Mucosa of descending colon (tissue), 3 donors: ENCODE measurements at places on chromosomes 3 and 15. TPM values are rescaled to one million over a fixed set of nuclear protein-coding genes. Genes with fewer than 3 reads are reported as not detected.
A peak's percentile ranks its signal among the peaks of the same experiment; 100 is the strongest.

DNA sequence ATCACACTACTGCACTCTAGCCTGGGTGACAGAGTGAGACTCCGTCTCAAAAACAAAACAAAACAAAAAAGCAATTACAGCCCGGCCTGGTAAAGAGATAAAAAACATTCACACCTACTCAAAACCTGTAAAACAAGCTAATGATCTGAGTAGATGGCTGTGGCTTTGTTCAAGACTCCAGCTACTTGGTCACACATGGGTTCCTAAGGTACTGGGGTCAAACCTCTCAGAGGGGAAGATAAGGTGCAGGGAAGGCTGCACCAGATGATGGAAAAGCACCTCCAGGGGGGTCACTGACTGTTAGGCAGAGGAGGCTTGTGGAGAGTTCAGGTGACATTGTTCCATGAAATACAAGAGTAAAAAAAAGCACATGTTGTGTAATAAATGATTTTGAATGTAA is 450.2 kb upstream of the WNT5A start:
- DNase-seq = no peak

DNA sequence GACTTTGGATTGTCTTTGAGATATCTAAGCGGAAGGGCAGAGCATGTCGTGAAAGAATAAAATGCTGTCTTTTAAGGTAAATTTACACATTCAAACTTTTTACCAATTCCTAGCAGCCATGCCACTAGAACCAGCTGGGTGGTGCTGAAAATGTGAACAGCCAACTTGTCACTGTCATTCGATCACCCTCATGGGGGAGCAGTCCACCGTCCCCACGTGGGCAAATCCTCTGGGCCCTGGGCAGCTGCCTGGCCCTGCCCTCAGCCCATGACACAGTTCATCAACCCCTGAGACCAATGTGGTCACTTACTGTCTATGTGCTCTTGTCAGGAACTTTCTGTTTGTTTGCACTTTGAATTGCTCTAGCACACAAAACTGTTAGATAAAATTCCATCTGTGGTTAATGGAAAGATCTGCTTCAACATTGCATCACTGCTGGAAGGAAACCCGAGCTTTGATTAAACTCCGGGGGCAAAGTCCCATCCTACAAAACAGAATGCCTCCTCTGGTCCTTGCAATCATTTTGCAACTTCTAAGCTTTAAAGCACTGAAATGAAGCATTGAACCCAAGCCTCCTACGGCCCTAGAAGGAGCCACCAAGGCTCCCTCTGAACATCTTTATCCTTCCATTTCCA is 50.1 kb downstream of the PCSK6 start:
- no peak for DNase-seq

Gene DTX3L
- total RNA-seq = 59.9 TPM

DNA sequence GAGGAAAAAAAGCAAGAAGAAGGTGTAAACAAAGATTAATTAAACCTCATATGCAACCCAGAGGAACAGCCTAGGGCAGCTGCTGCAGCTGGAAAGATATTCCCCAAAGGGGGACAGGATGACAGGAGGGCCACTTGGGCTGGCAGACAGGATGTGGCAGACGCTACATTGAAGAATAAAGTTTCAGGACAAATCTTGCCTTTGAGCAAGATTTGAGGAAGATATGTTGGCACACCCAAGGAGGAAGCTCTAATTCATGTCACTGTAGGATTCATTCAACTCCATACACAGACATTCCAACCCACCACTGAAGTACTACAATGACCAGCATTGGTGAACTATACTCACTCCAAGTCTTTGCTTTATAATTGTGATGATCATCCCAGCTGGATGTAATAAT is 504.0 kb downstream of the SHQ1 start:
- no peak for DNase-seq

DNA sequence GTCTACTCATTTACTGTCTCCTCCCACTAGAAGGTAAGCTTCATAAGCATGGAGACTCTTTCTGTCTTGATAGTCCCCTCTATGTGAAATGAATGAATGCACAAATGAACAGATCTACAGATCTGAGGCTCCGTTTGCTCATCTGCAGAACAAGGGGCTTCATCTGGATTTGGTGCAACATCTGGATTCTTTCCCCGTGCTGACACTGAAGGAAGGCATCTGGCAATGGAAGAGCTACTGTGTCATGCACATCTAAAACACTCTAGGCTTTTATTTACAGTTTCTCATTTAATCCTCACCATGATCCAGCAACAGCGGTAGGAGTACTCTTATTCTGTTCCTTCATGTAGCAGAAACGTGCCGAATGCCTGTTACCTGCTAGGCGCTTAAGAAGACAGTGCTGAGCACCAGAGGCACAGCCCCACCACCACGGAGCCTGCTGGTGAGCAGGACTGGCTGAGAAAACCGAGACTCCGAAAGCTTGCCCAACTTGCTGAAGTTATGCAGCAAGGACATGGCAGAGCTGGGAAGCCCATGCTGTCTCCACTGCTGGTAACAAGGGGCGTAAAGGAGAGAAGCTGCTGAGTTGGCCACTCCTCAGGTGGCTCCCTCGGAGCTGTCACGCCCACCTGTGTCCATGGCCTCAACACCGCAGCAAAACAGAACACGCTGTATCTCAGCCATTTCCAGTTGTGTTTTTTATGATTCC is 31.1 kb downstream of the LSM3 start:
- no peak for DNase-seq

DNA sequence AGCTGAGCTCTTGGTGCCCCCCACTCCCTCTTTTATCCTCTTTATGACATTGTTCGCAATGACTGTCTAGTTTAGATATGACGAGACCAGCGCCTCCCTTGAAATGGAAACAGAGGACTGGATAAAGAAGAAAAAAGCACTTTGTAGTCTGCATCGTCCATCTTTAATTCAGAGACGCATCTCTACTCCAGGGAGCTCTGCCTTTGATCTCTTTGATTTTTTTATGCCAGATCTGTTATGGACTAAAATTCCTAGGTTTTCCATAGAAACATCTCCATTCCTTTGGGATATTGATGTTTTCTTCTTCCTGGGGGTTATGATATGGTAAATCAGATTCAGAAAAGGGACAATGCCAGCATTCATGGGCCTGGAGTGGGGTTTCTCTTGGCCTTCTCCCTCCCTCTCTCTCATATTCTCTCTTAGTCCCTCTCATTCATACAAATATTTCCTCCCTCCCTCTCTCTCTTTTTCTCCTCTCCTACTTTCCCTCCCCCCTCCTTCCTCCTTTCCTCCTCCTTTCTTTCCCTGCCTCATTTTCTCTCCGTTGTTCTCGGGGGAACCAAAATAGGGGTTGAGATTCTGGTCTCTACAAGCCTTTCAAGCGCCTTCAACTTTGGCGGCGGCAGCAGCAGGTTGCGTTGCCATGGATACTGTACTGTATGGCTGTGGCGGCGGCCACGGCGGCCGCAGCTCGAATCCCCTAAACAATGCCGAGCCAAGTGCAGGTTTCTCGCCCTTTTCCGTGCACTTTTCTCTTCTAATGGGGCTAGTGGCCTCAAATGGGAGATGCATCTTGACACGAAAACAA is 45.5 kb downstream of the ZIC4 start:
- DNase-seq = no peak

DNA sequence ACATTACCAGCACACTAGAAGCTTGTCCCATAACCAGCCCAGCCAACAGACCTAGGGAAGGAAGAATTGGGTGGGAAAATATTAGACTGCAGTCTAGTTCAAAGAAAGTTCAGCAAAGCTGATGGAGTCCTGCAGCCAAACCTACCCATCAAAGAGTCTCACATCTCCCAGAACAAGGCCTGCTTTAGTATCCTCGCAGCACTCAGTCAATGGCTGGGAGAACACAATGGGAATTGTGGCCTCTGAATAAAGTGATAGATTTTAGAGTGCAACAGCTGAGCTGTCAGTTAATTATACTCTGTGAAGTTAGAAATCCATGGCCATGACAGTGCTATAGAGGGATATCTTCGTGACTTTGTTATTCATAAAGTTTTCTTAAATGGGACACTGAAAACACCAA is 207.2 kb upstream of the NAALADL2 start:
- no peak for DNase-seq

- DNase-seq = no peak
These were observed 122.4 kb downstream of the UBE2E2 start for GRCh38 chr3:23325466-23326065.

GRCh38 chr3:54792584-54792983 is 135.3 kb downstream of the LRTM1 start:
- DNase-seq = no peak

GRCh38 chr3:57948080-57948671 is 60.0 kb upstream of the FLNB start:
- no peak for DNase-seq

- no peak for DNase-seq
These were observed 27.8 kb upstream of the AZI2 start for GRCh38 chr3:28376424-28376823.

Gene GPR176
- 4.9 TPM for total RNA-seq

Gene SMCO1
- not detected for total RNA-seq

DNA sequence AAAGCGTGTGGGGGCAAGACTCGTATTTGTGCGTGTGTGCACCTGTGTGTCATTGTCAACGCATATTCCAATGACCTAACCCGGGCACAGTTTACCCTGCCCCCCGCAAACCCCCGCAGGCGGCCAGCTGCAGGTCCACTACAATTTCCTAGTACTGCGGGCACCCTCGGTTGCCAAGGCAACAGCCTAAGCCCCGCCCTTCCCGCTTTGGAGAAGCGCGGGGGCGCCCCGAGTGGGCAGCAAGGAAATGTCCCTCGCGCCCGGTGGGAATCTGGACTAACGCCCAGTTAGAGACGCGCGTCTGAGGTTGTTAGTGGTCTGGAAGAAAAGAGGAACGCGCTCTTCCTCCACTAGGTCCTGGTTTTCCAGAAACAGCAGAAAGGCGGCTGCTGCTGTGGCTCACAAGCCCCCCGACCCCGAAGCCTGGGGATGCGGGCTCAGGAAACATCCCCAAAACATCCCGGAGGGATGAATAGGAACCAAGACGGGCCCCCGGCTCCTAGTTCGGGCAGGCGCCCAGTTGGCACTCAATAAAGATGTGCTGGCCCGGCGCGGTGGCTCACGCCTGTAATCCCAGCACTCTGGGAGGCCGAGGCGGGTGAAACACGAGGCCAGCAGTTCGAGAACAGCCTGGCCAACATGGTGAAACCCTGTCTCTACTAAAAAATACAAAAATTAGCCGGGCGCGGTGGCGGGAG is 1.1 kb downstream of the ABHD14A start:
- DNase-seq = peak; percentile 84

Gene DNAJA4
- 33.8 TPM for total RNA-seq

- DNase-seq = no peak
These were observed 82.8 kb upstream of the MEX3B start for GRCh38 chr15:82128401-82129148.

- no peak for DNase-seq
These were observed 38.9 kb upstream of the TPRG1 start for GRCh38 chr3:189132839-189133238.

Gene DLEC1
- total RNA-seq = 1.7 TPM

- DNase-seq = no peak
These were observed 365.3 kb upstream of the EPHA3 start for GRCh38 chr3:88742106-88742505.

DNA sequence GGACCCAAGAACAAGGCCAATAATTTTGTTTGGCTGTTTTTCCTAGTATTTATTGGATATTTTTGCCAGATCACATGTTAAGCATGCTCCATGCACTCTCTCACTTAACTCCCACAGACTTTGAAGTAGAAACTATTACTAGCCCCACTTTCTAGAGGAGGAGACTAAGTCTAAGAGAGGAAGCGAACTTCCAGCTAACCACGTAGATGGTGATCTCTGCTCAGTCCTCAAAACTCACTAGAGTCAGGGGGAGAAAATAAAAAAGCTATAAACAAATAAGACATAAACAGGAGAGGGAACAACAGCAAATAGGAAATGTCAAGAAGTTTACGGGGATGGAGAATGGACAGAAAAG is 481.0 kb upstream of the PROK2 start:
- no peak for DNase-seq

Gene GATA2
- total RNA-seq = 8.8 TPM

GRCh38 chr3:50503504-50504342 is at the start of gene CACNA2D2:
Gene CACNA2D2, minus strand, starts transcription at chr3:50503634. Its CDS starts 211 bp downstream, at chr3:50503423.
- peak; percentile 73 for DNase-seq

Gene EOMES
- not detected for total RNA-seq

Gene ZNF501
- 3.7 TPM for total RNA-seq

DNA sequence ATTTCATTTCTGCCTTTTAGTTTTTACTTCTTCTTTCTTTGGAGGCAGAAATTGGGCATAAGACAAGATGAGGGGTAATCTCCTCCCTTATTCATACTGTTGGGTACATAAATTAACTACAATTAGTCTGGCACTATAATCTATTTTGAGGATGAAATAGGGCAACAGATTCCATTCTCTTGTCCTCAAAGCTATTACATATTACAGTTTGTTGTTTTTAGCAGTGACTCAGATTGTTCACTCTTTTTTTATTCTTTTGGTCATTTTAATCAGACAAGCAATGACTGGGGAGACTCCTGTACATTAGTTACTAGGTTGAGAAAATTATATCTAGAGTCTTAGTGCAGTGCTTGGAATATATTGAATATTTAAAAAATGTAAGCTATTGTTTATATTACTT is 556.0 kb downstream of the OTOL1 start:
- DNase-seq = no peak

GRCh38 chr3:21791356-21791755 is 40.3 kb upstream of the ZNF385D start:
- no peak for DNase-seq

DNA sequence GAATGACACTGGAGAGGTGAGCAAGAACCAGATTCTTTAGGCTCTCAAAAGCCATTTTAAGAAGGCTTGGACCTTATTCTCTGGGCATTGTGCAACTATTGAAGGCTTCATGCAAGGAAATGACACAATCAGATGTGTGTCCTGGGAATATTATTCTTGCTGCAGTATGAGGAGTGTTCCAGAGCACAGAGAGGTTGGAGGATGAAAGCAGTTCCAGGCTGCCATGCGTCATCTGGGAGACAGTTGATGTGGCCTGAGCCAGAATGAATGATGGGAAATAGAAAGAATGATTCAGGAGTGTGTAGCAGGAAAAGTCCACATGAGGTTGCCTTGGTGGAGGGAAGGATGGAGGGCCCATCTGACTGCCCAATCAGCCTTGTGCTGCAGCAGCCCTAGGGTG is 123.1 kb downstream of the CHCHD6 start:
- no peak for DNase-seq

DNA sequence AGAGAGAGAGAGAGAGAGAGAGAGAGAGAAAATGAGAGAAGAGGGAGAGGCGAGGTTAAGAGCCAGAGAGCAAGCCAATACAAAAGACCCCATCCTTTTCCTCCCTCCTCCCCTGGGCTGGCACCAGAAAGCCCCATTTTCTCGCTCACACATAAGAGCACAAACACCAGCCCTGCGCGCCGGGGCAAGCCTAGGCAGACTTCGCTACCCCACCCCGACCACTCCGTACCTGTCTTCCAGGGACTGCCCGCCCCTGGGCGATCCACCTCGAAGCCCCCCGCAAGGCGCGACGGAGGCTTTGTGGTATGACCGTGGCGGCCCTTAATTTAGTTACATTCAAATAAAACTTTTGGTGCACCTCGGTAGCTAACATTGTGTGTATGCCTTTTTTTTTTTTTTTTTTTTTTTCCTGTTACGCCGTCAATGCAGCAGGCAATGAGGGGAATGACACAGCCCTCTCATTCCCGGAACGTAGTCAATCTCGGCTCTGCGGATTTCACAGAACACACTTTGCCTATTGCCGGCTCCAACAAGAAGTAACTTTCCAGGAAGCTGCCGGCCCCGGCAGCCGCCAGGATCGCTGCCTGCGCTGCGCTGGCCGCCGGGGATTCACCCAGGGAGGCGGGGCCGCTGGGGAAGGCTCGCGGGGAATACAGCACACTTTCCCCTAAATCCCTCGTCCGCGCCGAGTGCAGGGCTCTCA is 7.7 kb downstream of the BCL6 start:
- DNase-seq = peak; percentile 87

Gene NR2E3
- total RNA-seq = 0.60 TPM

Gene MESP2
- total RNA-seq = 1.2 TPM

Gene HTR3E
- total RNA-seq = 0.70 TPM

Gene CMTM7
- 5.1 TPM for total RNA-seq

Gene TM4SF4
- total RNA-seq = 7.1 TPM
